ENCODE measurements at places on chromosomes 7 and 10.

DNA sequence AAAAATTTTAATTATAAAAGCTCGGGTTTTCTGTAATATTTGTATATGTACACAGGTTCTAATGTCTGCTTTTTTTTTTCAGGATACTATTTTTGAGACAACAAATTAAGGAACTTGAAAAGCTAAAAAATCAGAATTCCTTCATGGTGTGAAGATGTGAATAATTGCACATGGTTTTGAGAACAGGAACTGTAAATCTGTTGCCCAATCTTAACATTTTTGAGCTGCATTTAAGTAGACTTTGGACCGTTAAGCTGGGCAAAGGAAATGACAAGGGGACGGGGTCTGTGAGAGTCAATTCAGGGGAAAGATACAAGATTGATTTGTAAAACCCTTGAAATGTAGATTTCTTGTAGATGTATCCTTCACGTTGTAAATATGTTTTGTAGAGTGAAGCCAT lies 57.9 kb upstream of the BAMBI start:
- no peak for DNase-seq

GRCh38 chr10:74290708-74291107 lies 139.7 kb downstream of the ADK start:
- DNase-seq: no peak

DNA sequence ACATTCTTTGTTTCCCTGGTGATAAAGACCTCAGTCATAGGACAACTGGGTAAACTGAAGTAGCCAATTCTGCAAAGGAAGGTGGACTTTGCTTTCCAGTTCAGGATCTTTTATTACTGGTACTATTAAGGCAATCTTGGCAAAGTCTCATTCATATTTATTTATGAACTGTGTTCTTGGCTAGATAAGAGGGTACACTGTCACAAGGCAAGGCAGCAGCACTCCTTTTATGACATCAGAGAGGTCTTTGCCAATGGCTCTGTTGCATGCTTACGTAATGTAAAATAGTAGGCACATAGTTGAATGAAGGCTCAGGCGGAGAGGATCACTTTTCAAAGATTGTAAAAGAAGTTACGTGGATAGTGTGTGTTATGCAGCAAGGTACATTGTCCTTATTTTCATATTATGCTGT lies 63.7 kb upstream of the PDK4 start:
- no peak for DNase-seq

- DNase-seq: no peak
These were observed 1.0 kb downstream of the PAXIP1 start for GRCh38 chr7:155001756-155002410.

DNA sequence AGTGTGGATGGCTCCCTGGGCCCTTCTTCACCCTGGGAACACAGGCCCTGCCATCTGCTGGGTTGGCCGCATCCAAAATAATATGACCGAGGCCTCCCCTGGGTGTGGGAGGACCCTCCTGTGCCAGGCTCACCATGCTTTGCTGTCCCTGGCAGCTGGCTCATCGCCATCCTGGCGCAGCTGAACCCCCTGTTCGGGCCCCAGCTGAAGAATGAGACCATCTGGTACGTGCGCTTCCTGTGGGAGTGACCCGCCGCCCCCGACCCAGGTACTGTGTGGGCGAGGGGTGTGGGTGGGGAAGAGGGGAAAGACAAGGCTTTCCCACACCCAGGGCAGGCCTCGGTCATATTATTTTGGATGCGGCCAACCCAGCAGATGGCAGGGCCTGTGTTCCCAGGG lies 4.8 kb downstream of the ATP6V0E2 start:
- no peak for DNase-seq

DNA sequence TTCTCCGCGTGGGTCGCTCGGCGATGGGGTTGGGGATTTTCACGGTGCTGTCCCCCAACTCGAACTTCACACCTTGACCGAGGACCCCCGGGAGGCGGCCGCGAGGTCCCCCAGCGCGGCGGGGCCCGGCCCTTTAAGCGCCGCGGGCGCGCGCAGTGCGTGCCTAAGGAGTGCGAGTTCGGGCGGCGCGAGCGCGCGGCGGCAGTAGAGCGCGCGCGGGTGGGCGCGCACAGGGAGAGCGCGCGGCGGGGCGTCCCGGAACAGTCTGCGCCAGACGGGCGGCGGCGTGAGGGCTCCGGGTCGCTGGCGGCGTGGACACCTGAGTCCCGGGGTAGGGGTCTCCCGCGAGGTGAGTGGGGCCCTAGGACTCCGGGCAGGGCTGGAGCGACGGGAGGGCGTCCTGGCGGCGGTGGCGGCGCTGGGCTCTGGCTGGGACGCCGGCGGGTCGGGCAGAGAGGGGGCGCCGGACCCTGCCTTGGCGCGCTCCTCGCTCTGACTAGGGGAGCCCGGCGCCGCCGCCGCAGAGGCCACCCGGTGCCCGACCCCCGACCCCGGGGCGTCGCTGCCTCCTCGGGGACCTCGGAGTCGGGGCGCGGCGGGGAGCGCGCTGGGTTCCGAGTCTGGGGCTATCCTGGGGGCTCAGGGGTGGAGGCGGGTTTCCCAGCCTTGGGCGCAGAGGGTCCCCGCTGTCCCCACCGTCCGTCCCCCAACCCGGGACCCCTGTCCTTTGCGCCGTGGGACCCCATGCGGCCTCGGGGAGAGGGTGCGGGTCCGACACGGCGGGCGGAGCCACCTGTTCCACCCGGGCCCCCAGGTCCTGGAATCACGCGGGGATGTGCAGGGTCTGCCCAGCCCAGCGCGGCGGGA lies at the start of gene PROSER2:
PROSER2 (plus strand) TSS at position 235 of the 867 bp plus-strand sequence. CDS start 28,722 bp downstream, outside the sequence.
- DNase-seq: no peak

GRCh38 chr7:46682836-46683624 lies 762.0 kb upstream of the IGFBP3 start:
- no peak for DNase-seq

- no peak for DNase-seq
These were observed 107.3 kb downstream of the PROSER2 start for GRCh38 chr10:11930312-11930978.

DNA sequence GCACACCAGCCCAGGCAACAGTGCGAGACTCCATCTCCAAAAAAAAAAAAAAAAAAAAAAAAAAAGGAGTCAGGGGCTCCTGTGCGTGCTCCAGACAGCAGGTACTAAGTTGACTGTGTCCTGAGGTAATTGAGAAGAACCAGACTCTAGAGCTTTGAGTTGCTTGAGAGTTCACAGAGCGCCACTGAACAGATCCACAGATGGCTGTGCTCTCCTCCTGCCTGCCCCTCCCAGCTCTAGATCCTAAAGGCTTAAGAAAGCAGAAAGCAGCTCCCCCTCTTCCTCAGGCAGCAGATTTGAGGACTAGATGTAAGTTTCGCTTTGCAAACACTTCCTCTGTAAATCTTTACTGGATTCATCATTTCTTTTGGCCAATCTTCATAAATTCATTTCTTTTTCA lies 38.7 kb downstream of the SHH start:
- DNase-seq: no peak

GRCh38 chr10:72277996-72278667 lies 4.4 kb downstream of the DDIT4 start:
- DNase-seq: no peak
